ENCODE measurements at places on chromosomes 1 and 21. TPM values are rescaled to one million over a fixed set of nuclear protein-coding genes. Genes with fewer than 3 reads are reported as not detected.

GRCh38 chr1:31587720-31588423, 11.6 kb downstream of the TINAGL1 start:
- peak; percentile 81 for DNase-seq

DNA sequence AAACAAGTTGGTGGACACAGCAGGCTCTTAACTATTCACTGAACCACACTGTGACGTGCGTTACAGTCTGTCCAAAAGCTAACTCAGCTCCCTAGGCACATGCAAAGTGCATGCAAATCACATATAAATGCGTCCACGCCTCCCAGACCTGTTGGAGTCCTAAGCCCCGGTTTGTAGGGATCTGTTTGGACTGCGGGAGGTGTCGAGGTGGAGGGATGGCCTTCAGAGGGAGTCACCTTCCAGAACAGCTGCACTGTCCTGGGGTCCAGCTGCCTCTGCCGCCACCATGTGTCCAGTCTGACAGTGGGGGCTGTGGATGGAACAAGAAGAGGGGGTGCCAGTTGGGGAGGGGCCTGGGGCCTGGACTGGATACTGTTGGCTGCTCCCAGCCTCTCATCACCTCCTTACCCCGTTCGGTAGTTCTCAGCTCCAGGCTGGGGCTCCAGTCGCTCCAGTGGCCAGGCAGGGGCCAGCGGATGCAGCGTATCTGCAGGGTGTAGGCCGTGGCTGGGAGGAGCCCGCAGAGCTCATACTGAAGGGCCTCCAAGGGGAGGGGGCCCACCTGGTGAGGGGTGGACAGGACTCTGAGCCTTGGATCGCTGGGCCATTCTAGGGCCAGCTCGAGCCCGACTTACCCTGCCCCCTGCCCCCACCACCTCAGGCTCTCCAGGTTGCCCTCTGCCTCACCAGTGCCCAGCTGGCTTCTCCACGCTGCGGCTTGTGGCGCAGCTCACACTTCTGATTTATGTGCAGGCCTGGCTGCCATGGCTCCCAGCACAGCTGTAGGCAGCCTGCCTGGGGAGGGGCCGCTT, 7.9 kb upstream of the MRPS15 start:
- no peak for DNase-seq

DNA sequence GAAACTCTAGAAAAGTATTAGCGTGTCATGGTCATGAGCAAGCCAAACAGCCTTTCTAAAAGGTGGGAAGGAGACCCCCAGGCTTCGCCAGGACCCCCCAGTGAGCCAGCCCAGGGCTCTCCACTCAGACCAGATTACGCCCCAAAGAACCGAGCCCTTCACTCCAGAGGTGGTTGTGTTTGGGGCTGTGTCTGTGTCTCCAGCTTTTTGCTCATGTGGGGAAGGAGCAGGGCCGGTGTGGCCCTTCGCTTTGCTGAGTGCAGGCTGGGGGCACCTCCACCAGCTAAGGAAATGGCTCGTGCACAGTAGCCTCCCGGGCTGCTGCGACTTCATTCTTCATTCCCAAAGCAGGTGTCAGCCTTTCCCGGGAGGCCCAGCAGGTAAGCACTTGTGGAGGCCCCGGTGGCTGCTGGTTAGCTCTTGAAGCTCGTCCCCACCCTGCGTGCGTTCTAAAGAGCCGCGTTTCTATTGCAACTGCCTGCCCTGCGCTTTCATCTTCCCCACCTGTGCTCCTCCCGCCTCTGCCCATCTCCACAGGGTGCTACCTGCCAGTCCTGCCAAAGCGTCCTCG, 531 bp downstream of the TSPEAR start:
- DNase-seq = no peak

DNA sequence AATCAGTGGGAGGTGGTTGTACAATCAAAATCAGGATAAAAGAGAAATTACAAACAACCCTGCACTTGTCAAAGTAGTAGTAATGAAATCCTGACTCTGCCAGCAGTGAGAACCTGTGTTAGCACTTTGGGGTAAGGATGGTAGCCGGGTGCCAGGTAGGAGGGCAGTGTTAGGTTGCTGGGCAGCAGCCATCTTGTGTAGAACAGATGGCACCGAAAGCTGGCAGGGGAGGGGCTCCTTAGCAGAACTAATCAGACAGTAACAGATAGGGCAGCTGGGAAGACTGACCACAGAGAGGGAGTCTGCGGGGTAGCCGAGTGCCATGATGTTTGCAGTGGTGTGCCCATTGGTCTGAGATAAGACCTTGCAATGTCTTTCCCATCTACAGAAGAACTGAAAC, 137.3 kb downstream of the SDCCAG8 start:
- no peak for DNase-seq

GRCh38 chr1:223144431-223144830, 1.4 kb upstream of the TLR5 start:
- DNase-seq = no peak

- DNase-seq = peak; percentile 73
These were observed 74.1 kb upstream of the IRF2BP2 start for GRCh38 chr1:234683861-234684632.

DNA sequence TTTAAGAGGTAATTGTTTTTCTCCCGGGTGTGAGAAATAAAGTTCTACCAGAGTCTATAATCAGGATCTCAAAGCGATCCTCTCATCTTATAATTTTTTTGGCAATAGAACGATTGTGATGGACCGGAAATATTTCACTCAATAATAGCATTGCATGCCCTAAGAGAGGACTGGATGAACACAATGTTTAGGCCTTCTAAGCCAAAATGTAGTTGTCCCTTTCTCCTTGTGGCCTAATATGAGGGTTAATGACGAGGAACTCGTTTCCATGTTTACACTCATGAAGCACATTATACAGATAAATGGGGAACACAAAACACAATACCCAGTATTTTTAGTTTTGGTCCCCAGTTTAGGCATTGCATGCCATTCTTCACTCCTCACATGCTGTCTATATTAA, 5.9 kb downstream of the TBX15 start:
- no peak for DNase-seq

- no peak for DNase-seq
These were observed 149.4 kb downstream of the TIAM1 start for GRCh38 chr21:31194510-31195293.

GRCh38 chr1:24830680-24831272, 85.5 kb downstream of the CLIC4 start:
- DNase-seq = no peak

- DNase-seq = peak; percentile 80
These were observed 805 bp downstream of the NRIP1 start for GRCh38 chr21:15063814-15064575.

DNA sequence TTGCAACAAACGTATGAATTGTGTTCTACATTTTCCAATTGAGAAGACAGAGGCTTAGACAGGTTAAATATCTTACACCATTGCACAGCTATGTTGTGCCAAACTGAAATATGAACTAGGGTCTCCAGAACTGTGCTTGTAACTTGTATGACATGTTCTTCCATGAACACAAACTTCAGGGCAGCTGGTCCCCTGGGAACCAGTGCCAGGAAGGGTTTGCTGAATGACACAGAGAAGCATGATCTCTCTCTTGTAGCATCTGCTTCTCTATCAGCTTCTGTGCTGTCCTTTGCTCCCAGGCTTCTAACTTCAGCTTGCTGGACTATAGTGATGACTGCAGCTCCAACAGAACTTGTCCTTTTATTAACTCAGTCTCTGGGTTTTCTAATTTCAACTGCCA, 385.5 kb downstream of the SIPA1L2 start:
- no peak for DNase-seq

DNA sequence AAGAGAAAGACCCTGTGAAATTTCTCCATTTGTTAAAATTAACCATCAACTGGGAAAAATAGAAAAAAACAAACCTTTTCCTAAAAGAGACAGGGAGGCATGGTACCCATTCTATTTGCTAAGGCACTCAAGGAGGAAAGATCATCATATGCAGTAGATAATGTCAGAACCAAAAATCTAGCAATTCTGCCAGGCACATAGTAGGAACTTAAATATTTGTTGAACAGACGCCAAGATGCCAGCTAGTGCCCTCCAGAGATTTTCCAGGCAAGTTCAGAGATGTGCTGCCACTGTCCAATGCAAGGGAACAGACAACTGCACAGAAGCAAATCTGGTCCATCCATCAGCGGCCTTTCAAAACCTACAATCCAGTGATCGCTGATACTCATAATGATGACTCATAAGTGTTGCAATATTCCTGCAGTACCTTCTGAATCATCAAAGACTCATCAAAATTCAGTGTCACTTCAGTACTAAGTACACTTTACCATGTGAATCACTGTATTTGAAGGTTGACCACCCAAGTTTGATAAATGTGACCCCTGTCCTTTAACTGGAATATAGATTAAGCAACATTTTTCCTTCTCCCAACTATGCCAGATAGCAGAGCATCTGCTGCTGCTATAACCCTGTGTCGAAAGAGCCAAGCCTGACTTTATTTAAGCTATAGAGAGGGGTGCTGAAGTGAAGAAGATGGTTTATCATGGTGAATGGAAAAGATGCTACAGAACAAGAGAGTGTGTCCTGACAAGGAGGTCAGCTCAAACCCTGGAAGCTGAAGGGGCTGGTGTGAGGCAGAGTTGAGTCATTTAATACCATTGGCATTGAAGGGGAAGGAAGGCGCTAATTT, 99.1 kb downstream of the MT1HL1 start:
- DNase-seq = no peak

DNA sequence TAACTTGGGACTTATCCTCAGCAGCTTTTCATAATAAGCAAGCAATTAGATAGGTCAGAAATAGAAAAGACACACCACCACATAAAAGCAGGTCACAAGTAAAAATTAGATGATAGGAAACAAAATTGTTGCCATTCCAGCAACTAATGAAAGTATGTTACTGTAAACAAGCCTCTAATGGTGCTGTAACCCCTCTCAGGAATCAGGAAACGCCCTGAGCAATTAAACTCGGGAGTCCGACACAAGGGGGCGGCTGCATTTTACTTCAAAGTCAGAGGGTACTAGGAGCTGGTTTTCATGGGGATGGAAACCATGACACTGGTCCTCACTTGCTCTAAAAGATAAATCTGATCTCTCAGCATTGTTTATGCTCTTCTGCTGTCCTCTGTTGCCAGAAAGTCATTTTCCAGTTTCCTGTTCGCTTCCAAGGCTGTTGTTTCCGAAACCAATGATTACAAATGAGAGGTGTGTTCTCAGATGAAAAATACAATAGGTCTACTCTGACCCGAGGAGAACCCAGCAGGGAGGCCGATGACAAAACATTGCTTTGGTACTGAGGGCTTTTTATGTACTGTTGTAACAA, 93.4 kb downstream of the TGFBR3 start:
- DNase-seq = no peak

DNA sequence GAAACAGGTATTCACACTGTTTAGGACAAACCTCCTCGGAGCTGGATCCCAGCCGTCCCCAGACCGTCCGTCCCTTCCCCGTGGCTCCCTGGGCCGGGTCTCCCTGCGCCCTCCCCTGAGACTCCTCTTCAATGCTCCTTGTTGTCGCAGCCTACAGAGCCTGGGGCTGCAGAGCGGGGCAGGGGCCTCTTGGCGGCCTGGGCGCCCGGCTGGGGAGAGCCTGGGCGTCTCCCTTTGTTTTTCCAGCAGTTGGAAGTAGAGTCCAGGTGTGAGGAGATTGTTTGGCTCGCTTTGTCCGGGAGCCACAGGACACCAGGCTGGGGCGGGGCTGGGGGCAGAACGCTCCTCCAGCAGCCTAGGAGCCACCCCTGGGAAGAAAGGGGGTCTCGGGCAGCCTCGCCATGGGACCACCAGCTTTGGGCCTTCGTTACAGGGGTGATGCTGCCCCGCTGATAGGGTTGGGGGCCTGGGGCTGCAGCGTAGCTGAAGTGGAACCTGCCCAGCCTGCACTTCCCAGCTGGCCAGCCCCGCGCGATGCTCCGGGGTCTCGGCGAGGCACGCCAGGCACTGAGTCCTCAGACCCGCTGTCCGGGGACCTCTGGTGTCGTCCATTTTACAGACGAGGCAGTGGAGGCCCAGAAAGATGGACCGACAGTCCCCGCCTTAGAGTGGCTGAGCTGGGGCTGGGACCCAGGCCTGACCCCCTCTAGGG, 66.9 kb downstream of the PRDM16 start:
- no peak for DNase-seq

DNA sequence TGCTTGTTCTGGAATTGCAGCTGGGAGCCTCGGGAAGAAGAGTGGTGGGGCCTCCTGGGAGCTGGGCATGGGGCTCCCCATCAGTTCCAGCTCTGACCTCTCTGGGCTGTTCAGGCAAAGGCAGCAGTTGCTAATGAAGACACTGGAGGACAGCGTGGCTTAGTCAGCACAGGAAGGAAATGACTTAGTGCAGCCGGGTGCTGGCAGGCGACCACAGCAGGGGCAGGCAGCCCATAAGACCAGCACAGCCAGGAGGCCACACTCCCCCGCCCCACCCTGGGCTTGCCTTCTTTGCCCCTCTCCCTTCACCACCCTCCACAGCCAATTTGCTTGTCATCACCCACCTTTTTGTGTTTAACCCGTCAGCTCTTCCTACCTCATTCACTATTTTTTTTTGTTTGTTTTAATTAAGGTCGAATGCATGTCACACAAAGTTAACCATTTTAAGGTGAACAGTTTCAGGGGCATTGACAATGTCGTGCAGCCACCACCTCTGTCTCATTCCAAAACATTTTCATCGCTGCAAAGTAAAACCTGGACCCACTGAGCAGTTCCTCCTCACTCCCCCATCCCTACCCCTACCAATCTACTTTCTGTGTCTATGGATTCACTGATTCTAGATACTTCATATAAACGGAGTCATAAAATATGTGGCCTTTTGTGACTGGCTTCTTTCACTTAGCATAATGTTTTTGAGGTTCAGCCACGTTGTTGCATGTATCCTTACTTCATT, 10.9 kb downstream of the OLIG2 start:
- DNase-seq = peak; percentile 65

- no peak for DNase-seq
These were observed 11.2 kb upstream of the SLAMF9 start for GRCh38 chr1:159965263-159965662.

GRCh38 chr1:22139066-22139594, 3.8 kb downstream of the WNT4 start:
- DNase-seq = no peak

DNA sequence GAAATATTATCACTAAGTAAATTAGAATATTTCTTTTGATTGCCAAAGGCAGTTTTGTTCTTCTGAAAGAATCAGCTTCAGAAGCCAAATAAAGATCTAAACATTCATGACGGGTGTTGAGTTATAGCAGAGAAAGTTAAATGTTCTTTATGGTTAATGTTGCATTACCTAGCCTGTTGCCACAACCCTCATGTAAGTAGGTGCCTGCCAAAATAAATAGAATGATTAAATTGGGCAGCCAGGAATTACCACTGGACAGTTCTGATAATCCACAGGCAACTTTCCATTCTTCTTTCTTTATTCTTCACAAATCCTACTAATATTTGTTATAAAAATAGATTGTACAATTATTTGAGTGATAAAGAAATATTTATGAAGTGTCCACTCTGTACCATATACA, 217.9 kb upstream of the NRIP1 start:
- DNase-seq = no peak

GRCh38 chr1:10819198-10819901, 22.9 kb upstream of the CASZ1 start:
- DNase-seq = no peak

The EDN2 gene
- 0.27 TPM for total RNA-seq

The REN gene
- not detected for total RNA-seq

The BCL10 gene
- 7.9 TPM for total RNA-seq

The SON gene
- total RNA-seq = 123 TPM

The RPE65 gene
- total RNA-seq = not detected

The ZNF593OS gene
- not detected for total RNA-seq

The INAVA gene
- total RNA-seq = not detected

The PLA2G2E gene
- total RNA-seq = not detected

The ZNF670 gene
- total RNA-seq = 1.3 TPM

The SNX7 gene
- total RNA-seq = 18.8 TPM

The RIPPLY3 gene
- not detected for total RNA-seq

The CACHD1 gene
- 4.2 TPM for total RNA-seq

The RAB25 gene
- not detected for total RNA-seq
